Activated T-cell treated with anti-CD3 and anti-CD28 coated beads, Interleukin-2, amount 50 U/mL, for 1 hour (primary cell): ENCODE measurements at places on chromosomes 11 and 22.

DNA sequence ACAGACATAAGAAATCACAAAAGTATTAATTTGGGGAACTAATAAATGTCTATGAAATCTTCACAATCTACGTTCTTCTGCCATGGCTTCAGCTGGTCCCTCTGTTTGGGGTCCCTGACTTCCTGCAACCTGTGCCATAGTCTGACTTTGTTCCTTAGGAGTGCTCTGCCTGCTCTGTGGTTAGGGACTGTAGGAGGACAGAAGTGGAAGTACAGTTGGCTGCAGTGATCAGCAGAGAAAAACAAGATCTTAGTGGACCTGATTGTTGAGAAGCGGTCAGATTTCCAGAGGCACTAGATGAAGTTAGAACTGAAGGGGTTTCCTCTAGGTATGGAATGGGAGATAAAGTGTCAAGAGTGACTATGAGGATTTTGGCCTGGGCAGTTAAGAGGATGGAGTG, 80.6 kb downstream of the PPP6R3 start:
- DNase-seq, result no peak

GRCh38 chr11:1323774-1324173, 14.3 kb upstream of the TOLLIP start:
- no peak for DNase-seq

- DNase-seq, result no peak
These were observed 7.0 kb downstream of the ISX start for GRCh38 chr22:35072925-35073324.

DNA sequence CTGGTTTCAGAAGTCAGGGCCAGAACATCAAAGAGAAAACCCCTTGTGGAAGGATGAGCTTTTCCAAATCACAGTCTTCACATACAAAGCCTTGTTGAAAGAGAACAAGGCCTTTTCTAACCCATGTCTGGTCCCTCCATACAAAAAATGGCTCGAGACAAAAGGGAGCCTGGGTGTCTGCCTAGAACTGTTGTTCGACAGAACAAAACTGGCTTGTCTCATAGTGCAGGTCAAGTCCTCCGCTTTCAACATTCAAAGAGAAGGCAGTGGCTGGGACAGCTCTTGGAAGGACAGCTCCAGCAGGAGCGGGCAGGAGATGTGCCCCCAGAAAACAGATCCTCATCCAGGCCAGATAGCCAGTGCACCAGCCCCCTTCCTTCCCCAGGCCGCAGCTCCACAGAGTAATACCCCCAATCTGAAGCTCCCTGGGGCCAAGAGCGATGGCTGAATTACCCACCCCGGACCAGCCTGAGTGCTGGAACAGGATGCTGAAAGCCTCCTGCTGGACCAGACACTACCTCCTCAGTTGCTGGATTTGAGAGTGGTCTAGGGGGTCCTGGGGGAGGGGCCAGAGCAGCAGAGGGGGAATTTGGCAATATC, 27.6 kb downstream of the USH1C start:
- no peak for DNase-seq

DNA sequence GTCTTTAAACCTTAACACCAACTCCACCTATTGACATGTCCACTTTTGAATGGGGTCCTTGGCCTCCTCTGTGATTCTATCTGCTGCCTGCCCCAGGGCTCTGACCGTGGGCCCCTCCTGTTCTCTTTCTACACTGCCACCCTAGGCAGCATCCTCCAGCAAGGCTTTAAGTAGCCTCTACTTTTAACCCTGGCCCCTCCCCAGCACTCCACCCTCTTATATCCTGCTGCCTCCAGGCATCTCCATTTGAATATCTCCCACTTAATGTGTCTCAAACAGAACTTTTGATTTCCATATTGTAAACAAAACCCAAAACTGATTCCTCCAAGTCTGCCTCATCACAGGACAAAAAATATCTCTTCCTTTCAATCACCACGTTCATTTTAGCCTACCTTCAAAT, 90.5 kb upstream of the ARHGAP32 start:
- no peak for DNase-seq

DNA sequence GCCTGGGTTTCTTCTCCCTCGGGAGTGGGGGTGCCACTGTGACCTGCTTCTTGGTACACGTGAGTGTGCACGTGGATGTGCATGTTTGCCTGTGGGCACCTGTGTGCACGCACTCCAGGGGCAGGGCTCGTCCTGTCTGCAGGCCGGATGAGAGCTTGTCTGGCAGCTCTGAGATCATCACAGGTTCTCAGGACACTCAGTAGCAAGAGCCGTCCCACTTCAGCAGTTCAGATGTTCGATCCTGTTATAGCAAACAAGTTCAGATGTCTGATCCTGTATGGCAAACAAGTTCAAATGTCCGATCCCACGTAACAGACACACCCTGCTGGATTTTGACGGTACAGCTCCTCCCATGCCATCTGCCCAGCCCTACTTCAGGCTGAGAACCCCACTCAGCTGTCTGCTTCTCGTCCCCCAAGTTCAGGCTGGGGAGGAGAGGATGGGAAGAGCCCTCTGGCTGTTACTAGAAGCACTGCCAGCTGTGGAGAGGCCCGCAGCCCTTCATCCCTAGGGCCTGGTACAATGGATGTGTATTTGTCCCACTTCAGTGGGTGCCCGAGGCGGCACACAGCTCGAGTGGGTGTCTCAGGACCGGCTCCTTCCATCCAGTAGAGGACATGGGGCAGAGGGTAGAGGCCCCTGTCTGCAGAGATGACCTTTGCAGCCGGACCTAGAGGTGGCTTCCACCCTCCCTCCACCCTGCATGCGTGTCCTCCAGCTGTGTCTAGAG, 1126.9 kb downstream of the BRD1 start:
- no peak for DNase-seq

DNA sequence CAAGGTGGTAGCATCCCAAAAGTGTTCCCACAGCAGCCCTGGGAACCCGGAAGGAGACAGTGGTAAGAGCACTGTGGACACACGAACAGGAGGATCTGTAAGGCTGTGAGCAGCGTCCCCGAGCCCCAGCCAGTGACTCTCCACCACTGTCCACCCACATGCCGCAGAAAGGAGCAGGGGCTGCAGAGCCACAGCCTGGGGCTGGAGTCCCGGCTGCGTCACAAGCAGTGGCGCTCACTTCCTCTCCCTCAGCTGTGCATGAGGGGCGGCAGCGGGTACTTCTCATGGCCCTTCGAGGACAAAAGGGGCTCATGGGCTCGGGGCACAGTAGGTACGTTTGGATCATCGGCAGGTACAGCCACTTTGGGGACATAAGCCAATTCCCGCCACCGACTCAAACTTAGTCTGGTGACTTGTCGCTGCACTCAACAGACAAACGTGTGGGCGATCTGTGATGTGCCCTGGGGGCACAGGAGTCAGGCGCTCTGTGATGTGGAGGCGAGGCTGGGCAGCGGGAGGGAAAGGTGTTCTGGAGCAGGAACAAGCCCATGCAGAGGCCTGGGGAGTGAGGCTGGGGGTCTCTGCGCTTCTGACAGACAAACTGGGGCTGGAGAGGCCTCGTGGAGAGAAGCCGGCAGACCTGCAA, 68.5 kb downstream of the SCUBE1 start:
- no peak for DNase-seq

GRCh38 chr11:127420139-127420538, 419.6 kb upstream of the KIRREL3 start:
- no peak for DNase-seq

DNA sequence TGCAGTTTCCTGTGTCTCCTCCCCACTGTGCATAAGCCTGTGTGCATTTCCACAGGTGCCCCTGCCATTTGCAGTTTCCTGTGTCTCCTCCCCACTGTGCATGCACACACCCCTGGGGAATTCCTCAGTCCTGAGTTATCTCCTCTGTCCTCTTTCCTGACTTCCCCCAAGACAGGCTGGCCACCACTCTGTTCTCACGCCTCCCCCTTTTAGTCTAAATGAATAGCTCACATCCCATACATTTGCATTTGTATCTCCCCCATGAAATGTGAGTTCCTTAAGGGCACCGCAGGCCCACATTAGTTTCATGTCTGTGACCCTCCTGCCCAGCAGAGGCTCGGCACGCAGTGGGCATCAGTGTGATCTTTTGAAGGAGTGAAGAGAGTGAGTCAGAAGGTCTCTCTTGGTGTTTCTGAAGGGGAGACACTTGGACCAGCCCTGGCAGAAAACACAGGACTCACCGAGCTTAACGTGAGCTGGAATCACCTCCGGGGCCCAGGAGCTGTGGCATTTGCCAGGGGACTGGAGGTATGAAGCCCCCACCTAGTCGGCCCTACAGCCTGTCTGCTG, 6.2 kb downstream of the LRRC74B start:
- DNase-seq, result no peak

DNA sequence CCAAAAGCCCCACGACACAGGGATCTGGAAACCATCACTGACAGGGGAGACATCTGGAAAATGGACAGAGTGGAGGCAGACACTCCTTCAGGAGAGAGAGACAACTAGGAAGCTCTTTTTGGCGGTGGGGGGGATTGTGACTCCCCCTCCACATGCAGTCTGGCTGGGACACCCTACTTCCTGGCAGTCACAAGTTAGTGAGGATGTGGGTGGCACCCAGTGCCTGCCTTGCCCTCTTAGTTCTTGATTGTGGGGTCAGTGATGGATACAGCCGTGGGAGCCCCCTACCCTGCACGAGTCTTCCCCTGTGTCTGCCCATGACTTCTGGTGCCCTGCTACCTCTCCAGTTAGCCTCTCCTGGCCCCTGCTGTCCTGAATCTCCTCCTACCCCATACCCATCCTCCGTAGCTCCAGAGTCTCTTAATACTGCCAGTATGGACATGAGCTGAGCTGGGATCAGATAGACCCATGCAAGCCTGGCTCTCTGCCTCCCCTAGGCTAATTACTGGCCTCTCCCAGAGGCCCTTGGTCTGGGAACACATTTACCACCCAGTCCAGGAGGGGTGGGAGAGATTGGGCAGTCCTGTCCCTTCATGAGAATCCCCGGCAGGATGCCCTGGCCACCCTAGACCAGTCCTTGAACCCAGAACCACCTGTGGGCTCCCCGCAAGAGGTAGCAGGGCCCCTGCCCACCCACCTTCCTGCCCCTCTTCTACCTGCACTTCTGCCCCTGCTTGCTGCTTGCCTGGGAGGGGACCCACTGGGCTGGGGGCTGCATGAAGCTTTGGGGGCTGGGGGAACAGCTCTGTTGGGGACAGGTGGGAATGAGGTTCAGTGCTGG, 22.8 kb downstream of the RHBDD3 start:
- DNase-seq, result no peak

- no peak for DNase-seq
These were observed 89.4 kb downstream of the TMEM135 start for GRCh38 chr11:87127101-87127500.
